Stimulated activated CD8-positive, alpha-beta memory T cell treated with anti-CD3 and anti-CD28 coated beads, Interleukin-7, amount 100 ng/mL, for 24 hours (primary cell): ENCODE measurements at places on chromosomes 11 and 22.

DNA sequence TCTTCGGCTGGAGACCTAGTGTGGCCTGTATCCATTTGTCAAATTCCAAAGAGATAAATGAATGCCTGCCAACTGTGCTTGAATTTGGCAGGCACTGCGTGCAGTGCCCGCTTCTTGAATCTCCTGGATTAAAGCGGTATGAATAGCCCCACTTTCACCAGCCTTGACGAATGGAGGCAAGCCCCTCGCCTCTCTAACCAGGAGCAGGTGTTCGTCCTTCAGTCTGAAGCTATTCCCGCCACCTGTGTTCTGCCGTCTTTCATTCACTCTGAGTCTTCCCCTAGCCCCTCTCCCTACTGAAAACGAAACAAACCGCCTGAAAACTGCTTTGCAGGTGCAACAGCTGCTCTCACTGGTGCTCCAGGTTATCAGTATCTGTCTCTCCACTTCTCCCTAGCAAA, 11.2 kb downstream of the NLRP14 start:
- no peak for DNase-seq

DNA sequence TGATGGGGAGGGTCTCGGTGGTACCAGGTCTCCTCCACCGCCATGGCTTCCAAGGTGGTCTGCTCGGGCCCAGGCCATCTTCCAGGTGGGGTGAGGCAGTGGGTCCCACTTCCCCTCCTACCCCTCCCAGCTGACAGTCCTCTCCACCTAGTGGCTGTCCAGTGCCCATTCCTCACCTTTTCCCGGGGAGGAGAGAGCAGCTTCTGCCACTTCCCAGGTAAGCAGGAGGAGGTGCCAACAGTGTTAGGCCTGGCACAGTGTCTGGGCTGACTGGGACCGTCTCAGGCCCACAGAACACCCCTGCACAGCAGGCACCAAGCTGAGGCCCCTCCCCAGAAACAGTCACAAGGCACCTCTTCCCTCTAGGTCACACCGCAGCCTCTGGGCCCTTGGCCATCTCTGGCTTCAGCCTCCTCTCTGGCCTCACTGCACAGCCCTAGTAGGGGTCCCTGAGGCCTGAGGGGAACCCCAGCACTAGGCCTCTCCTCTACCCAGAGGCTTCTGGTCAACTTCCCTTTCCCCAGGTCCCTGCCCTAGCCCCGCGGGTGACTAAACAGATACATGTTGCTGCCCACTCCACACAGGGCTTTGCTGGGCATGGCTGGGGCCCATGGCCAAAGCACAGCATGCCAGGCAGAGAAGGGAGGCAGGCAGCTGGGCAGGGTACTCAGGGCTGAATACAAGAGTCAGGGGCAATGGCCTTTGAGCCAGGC, 2.3 kb upstream of the ANKRD13D start:
- DNase-seq = no peak

DNA sequence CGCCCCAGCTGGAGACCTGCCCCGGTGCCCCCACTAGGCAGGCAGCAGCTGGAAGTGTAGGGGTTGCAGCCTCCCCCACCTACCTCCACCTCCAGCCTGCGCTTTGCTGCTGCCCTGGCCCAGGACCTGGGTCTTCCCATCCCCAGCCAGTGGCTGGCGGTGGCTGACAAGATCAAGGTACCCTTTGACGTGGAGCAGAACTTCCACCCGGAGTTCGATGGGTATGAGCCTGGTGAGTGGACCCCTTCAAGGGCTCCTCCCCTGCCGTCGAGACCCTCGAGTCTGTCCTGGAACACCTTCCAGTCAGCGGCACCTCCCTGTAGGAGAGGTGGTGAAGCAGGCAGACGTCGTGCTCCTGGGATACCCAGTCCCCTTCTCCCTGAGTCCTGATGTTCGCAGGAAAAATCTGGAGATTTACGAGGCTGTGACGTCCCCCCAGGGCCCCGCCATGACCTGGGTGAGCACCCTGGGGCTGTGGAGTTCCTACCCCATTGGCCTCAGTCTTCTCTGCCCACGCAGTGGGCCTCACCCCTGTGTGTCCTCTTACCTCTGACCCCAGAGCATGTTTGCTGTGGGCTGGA, 4.4 kb downstream of the PGGHG start:
- no peak for DNase-seq

- no peak for DNase-seq
These were observed 290.3 kb upstream of the API5 start for GRCh38 chr11:43021466-43021865.

DNA sequence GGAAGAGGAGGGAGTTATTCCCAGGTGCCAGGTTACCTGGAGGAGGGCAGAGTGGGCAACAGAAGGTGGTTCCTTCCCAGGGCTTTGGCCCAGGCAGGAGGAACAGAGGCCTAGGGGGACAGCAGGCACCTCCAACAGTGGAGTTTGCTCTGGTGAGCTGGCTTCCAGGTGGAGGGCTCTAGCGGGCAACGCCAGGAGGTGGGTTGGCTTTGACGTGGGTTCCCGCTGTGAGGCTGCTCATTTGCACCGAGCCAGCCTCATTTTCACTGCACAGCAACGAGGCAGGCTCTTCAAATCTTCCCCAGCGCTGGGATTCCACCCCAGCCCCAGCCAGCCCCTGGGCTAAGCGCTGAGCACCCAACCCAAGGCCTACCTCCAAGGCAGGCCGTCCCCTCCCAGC, 8.1 kb downstream of the IGSF9B start:
- DNase-seq = no peak

DNA sequence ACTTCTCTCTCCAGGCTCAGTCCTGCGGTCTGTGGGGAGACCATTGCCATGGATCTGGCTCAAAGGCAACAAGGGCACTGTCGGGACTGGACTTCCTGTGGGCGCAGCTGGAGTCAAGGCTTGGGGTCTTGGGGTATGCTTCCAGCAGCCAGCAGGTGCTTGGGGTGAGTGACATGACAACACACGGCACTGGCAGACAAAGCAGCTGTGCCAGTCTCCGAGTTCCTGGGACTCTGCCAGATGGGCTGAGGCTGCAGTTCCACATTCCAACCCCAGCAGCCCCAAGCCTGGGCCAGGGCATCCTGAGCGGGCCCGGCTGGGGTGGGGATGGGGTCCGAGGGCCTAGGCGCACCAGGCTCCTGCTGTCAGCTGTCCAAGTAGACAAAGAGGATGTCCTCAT, 12.3 kb downstream of the GUCD1 start:
- DNase-seq = no peak

GRCh38 chr11:71425860-71426259, 22.3 kb downstream of the DHCR7 start:
- no peak for DNase-seq

DNA sequence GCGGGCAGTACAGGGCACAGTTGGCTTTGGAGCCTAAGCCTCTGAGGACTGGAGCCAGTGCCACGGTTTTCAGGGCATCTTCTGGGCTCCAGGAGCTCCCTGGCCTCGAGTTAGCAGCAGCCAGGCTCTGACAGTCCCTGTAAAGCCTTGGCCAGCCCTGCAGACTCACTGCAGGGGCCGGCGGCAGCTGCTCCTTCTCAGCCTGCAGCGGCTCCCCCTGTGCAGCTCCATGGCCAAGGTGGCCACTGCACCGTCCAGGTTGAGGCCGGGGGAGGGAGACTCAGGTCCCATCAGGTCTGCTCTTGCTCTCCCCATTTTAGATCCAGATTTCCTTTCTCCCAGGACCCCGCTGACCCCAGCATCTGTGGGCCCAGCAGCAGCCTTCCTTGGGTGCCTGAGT, 1461.1 kb downstream of the BRD1 start:
- no peak for DNase-seq

DNA sequence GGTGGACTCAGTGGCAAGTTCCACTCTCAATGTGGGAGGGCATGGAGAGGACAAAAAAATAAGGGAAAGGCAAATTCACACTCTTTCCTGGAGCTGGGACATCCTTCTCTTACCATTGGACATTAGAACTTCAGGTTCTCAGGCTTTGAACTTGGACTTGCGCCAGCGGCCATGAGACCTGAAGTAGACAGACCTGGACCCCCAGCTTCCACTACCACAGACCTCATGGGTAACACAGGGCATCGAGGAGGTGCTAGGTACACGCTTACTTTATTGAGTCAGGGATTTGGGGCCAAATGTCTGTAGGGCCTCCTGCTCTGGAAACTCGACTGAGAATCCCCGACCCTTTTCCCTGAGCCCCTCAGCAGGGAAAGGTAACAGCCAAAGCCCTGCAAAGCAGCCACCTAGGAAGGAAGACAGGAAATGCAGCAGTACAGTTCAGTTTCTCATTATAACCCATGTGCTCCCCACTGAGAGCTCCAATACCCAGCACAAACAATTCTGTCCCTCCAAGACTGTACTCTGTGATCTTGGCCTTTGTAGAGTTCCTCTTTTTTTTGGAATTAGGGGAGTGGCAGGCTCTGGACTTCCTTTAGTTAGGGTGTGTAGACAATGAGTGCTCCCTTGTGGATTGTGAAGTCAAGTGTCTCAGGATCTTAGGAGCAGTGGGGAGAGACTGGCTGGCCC, 5.7 kb downstream of the CHRNA10 start:
- no peak for DNase-seq

GRCh38 chr11:125452125-125452470, 44.0 kb downstream of the FEZ1 start:
- no peak for DNase-seq

DNA sequence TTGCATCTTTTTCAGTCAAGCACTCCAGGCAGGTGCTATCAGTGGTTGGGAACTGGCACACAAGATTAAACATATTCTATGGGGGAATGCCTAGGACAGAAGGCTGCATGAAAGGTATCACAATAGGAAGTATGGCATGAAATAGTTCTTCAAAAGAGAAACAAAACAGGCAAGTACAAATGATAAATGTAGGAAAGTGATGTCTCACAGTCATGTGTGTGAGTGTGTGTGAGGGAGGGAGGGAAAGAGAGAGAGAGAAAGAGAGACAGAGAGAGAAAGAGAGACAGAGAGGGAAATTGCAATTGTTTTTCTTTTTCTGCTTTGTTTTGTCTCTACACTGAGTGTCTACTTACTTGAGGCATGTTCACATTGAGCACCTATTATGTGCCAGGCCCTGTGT, 456.3 kb downstream of the MIAT start:
- DNase-seq = no peak

DNA sequence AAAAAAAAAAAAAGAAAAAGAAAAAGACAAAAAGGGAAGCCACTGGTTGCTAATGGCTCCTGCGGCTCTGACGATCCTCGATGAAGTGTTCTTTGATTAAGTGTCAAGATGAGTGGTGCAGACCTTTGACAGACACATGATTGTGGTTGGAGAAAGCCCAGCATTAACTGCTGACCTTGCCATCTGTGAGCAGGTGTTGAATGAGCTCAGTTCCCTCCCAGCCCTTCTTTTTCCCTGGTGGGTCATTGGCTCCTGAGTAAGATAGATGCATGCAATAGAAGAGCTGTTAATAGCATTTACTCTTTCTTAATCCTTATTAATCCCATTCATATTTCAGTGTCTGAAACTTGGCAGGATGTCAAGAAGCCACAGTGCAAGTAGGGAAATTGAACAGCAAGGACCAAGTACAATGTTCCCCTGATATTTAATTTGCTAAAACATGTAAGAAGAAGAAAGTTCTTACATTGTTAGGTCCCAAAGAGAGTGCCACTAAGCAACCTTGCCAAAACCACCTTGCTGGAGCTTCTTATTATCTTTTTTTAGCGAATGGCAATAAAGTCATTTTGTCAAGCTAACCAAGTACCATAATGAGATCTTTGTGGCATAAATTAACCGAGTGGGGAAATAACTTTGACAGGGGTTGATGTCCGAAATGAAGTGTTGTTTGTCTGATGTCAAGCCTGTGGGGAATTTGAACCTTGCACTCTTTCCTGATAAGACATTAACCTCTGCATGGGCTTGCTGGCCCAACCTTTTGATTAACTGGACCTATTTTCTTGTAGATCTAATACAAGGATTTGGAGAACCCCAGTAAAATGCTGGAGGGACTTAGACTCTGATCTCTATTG, 113.7 kb downstream of the PTPRJ start:
- DNase-seq = no peak

DNA sequence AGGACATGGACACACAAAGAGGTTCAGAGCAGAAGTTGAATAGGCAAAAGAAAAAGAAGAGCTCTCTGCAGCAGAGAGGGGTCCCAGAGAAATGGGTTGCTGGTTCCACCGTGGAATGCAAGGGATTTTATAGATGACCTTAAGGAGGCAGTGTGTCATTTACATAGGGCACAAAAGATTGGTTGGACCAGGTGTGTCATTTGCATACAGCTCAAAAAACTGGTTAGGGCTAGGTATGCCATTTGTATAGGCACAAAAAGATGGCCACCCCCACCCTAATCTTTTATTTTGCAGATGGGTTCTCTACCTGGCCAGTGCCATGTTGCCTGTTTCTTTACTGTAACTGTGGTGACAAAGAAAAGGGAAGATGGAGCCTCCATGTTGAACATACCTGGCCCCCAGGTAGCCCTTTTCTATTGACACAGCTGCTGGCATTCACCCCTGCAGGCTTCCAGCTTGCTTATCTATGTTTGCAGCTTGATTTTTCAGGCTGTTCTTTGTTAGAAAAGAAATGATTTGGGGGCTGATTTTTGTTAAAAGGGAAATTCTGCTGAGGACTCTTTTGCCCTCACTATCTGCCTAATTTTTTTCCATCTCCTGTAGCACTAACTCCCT, 3.1 kb upstream of the CAVIN3 start:
- no peak for DNase-seq

DNA sequence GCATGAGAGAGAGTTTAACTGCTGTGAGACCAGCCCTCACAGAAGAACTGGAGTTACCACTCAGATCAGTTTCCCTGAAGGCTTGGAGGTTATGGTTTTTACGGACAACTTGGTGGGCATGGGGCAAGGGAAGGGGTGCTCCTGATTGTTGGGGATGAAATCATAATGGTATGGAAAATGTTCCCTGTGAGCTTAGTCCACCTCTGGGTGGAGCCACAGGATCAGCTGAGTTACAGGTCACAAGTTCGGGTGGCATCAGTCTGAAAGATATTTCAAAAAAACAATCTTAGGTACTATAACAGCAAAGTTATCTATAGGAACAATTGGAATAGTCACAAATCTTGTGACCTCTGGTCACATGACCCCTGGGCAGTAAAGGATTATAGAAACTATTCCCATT, 162.9 kb downstream of the DLG2 start:
- DNase-seq = no peak

DNA sequence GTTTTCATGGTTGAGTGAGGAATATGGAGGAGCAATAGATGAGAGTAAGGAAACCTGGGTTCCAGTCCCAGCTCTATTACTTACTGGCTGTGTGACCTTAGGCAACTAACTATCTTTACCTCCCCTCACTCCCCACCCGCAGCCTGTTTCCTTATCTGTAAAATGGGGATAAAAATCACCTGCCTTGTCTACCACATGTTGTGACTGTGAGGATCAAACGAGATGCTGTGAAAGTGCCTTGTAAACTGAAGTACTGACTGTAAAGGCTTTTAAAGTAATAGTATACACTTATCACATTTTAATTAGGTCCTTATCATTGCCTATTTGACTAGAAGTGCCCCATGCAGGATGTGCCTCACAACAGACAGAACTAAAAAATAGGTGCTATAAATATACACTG, 18.9 kb upstream of the PPP2R1B start:
- DNase-seq = no peak

DNA sequence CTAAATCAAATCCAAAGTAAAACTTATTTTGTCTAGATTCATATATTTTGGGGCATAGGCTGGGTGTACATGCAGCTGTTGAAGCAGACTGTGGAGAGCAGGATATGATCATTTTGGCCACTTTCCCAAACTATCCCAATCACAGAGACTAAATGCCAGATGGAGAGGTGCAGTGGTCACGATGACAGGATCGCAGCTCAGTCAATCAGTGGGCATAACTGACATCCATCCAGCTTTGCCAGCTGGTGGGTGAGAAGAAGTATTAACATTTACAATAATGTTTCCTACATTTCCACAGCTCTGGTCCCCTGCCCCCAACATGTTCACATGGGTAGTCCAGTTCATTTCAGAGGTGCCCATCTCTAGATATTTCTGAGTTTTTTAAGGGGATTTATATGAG, 255.5 kb upstream of the SESN3 start:
- DNase-seq = no peak

- DNase-seq = no peak
These were observed 30.7 kb downstream of the FGF4 start for GRCh38 chr11:69744435-69744834.
